Activated naive CD4-positive, alpha-beta T cell treated with anti-CD3 and anti-CD28 coated beads, Interleukin-2, amount 10 ng/mL, durations not matched to agents 5 hours and 36 hours (primary cell): ENCODE measurements at places on chromosomes 6 and 20. TPM values are rescaled to one million over a fixed set of nuclear protein-coding genes. Genes with fewer than 3 reads are reported as not detected.

The NOL7 gene
- total RNA-seq, result 53.8 TPM

The DEFB128 gene
- total RNA-seq, result not detected

The MDFI gene
- not detected for total RNA-seq

The CDH26 gene
- 1.0 TPM for total RNA-seq

The STX16 gene
- 193 TPM for total RNA-seq

The TUBB2B gene
- total RNA-seq, result not detected

The TCF15 gene
- not detected for total RNA-seq

The CCDC170 gene
- not detected for total RNA-seq

The BPIFA1 gene
- total RNA-seq, result not detected

The RBPJL gene
- not detected for total RNA-seq

The TMEM200A gene
- 3.6 TPM for total RNA-seq
